Fibroblast of mammary gland (primary cell): ENCODE measurements at places on chromosomes 13 and 19.
A peak's percentile ranks its signal among the peaks of the same experiment; 100 is the strongest.

DNA sequence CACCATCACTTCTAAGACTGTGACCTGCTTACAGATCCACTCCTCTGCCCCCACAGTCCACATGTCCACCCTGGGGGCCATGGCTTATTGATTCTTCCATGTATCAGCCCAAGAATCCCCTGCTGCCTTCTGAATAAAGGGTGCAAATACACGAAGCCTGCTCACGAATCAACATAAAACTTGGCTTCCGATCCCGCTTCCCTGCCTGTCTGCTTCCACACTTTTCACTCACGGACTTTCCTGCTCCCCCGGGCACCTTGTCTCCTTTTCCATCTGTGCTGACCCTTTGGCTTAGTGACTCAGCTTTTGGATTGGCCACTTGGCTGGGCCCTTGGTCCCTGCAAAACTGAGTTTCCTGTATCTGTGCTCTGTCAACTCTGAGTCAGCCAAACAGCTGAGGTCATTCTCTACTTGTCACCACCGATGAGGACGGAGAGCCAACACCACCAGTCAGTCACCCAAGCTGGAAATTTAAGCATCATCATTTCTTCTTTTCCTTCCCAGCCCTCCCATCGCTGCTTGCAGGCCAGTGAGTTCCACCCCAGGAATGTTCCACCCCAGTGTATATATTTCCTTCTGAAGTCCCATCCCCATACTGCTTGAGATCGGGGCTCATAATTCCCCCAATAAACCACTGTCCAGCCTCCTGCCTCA lies 11.4 kb upstream of the USP12 start:
- peak; percentile 98 for DNase-seq

DNA sequence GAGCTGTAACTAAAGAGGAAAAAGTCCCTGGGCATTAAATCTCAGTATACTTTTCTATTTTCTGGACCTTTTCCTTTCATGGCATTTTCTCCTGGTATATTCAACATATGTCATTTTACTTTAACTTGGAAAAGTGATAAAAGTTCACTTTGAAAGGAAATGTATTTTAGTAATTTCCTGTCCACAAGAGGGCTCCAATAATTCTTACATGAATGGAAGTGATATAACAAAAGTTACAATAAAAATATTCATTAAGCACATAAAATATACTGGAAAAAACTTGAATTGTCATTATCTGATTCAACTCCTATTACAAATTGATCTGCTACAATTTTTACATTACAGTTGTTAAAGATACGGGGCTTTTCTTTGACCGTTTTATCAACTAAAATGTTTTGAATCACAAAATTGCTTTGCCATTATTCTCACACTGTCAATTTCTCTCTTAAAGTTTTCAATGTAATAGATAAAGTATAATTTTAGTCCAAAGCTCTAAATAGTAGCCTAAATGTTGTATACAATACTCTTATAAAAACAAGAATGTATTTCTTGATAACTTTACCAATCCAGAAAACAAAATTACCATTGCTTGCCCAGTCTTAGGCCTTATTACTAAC lies 4.9 kb downstream of the UBL3 start:
- DNase-seq, result peak; percentile 57

DNA sequence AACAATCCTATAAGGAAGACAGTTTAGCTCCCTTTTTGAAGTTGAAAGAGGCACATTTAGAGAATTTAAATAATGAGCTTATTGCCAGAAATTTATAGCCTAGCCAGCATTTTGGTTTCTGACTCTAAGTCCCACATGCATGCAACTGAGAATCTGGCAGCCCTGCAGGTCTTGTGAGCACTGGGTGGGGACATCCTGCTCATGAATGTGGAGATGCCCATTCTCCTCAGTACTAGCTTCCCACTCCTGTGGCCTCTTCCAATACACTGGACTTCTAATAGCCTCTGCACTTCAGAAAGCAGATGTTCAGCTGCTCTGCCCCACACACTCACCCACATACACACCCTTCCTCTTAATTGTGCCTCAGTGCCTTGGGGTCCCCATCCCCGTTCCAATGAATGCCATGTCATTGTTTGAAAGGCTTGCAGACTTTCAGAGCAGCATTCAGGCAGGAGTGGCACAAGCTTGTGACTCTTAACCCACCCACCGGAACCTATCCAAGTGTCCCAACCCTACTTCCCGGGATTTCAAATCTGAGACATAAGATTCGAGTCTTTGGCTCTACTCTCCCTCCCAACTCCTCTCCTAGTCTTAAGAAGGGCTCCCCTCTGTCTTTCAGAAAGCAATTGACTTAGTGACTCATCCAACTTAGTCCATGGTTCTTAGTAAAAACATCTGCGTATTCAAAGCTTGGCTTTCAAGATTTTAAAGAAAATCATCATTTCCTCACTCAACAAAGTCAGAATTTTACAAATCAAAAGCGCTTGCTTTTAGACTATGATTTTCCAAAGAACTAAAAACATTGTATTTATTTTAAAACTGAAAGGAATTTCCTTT lies 80.0 kb upstream of the FREM2 start:
- peak; percentile 9 for DNase-seq

DNA sequence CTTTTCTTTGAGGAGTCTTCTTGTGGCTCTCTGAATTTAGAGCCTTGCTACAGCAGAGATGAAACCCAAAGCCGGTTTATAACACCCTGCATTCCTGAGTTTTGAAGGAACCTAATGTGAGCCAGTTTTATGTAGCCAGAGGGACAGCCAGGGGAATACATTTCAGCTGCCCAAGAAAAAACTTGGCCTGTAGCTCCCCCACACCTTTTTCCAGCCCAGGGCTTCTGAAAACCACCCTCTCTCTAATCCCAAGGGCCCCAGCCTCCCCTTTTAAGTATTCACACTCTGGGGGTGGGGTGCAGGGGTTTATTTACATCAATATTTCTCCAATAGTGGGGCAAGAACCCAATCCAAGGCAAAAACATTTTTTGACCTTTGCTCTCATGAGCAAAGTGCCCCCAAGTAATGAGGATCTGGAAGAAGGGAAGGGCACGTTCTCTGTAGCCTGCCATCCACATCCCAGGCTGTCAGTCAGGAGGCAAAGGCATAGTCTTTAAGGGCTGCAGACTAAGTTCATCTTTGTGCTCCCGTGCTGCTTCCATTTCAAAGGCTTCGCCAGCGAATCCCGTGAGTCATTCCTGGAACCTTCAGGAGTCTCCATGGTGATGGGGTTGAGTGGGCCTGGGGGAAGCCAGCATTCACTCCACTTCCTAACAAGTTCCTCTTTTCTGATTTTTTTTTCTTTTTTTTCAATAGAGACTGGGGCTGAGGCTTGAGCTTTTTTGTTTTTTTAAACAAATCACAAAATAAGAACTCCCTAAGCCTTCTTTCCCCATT lies 33.2 kb upstream of the MEDAG start:
- DNase-seq, result peak; percentile 93

GRCh38 chr13:109779074-109779473 lies 7.3 kb downstream of the IRS2 start:
- DNase-seq, result no peak

GRCh38 chr19:47152632-47153031 lies 22.0 kb downstream of the SAE1 start:
- DNase-seq, result no peak

DNA sequence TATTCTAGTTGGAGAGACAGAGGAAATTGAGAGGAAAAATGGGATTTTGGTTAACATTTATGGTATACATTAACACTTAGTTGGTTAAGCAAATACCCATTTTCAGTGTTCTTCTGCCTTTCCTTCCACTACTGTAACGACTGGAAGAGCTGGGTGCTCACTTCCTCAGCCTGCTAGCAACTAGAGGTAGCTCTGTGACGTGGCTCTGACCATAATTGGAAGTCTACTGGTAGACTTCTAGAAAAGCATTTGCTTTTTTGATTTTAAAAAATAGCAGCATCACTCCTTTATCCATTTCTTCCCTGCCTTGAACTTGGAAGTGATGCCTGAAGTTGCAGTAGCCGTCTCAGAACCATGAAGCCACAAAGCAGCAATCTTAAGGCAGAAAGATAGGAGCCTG lies 15.9 kb downstream of the NHLRC3 start:
- DNase-seq, result no peak

DNA sequence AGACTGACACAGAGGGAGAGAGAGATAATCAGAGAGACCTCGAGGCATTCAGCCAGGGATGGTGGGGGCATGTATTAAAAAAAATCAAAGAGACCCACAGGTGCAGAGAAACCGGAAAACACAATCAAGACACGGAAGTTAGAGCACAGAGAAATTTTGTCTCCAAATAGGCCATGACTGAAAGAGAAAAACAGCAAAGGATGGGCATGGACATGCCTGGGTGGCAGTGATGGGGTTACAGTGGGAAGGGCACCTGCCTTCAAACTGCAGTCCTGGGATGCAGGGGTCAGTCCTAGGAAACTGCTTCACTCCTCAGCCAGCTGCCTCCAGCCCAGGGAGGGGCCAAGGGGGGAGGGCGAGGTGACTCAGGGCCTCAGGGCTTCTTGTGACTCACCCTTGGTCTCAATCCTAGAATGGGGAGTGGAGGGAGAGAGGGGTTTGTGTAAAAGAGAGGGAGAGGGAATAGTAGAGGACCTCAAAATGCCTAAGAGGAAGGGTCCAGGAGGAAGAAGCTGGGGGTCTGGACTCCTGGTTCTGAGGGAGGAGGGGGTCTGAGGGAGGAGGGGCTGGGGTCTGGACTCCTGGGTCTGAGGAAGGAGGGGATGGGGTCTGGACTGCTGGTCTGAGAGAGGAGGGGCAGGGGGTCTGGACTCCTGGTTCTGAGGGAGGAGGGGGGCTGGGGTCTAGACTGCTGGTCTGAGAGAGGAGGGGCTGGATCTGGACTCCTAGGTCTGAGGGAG lies 3.6 kb upstream of the KCNN4 start:
- DNase-seq, result peak; percentile 89

GRCh38 chr13:113216254-113217048 lies 7.0 kb downstream of the CUL4A start:
- peak; percentile 81 for DNase-seq

DNA sequence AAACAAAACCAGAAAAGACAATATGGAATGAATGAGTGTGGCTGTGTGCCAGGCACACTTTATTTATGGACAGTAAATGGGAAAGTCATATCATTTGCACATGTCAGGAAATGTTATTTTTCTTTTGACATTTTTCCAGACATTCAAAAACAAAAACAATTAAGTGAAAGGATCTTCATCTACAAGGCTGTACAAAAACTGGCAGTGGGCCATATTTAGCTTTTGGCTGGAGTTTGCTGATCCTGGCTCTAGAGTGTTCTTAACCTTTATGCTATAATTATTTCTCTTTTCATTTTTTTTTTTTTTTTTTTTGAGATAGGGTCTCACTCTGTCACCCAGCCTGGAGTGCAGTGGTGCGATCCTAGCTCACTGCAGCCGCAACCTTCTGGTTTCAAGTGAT lies 6.5 kb upstream of the TNFSF9 start:
- DNase-seq, result no peak

DNA sequence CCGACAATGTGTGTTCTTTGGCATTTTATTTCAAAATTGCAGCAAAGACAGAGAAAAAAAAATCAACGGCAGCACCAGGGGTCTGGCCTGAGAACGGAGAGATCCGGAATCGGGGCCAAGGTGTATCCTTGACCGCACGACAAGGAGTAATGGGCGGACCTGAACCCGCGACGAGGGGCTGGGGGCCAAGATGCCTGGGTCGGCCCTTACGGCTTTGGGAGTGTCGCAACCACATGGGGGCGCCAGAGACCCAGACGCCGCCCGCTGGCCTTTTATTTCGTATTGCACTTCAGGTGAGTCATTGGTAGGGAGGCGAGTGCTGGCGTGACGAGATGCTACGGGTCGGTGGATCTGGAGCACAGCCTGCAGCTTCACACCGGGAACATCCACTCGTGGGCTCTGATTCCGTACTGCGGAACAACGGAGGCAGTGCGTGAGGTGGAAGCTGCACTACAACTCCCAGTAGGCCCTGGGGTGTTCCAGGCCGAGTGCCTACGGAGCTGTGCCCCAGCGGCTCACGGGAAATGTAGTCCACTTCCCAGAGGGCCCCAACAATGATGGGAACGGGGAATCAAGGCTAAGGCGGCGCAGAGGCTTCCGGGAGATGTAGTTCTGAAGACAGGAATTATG lies 15.7 kb downstream of the BCAT2 start:
- peak; percentile 90 for DNase-seq

GRCh38 chr19:41529484-41530183 lies 46.3 kb upstream of the CEACAM21 start:
- DNase-seq, result no peak

DNA sequence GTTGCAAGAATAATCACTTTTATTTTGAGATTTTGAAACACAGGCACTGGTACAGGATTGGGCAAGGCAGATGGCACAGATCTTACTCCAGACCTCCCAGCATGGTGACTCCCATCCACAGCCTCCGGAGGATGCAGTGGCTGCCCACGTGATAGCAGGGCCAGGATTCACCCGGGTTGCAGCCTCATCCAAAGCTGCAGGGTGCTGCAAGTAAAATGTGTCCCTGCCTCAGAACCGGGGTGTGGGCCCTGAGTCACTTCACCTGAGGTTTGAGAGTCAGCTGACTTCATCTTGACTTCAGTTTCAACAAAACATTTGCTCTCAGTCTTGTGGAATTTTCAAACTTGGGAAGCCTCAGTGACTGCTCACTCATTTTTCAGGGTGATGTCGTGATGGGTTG lies 201.9 kb downstream of the FGF9 start:
- DNase-seq, result no peak

- DNase-seq, result no peak
Observed at GRCh38 chr13:20671789-20672188, 31.7 kb upstream of the IL17D start.

- peak; percentile 94 for DNase-seq
Observed at GRCh38 chr19:38684078-38684861, 36.8 kb downstream of the ACTN4 start.

GRCh38 chr13:68170961-68171360 lies 940.8 kb upstream of the PCDH9 start:
- DNase-seq, result no peak

GRCh38 chr13:49908637-49909036 lies 27.5 kb downstream of the SPRYD7 start:
- DNase-seq, result no peak

GRCh38 chr13:33189470-33189869 lies 96.1 kb downstream of the STARD13 start:
- no peak for DNase-seq

- DNase-seq, result no peak
Observed at GRCh38 chr13:28077231-28077630, 23.1 kb downstream of the FLT3 start.

GRCh38 chr19:35644987-35645679 lies 3.0 kb upstream of the COX6B1 start:
- peak; percentile 47 for DNase-seq

DNA sequence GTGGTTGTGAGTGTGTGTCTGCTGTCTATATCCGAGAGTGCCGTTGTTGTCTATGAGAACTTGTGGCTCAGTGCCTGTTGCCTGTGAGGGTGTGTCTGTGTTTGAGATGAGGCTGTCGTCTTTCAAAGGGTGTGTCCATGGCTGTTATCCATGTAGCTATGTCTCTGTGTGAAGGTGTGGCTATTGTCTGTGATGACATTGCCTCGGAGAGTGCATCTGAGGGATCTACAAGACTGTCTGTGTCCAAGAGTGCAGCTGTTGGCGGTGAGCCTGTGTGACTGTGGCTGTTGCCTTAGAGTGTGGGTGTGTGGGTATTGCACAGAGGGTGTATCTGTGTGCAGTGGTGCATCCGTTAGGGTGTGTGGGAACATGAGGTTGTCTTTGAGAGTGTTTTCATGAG lies 4.9 kb downstream of the NUMBL start:
- peak; percentile 38 for DNase-seq

- no peak for DNase-seq
Observed at GRCh38 chr13:25131881-25132420, 36.0 kb downstream of the PABPC3 start.

GRCh38 chr13:60369242-60369641 lies 27.8 kb upstream of the TDRD3 start:
- DNase-seq, result no peak

- peak; percentile 32 for DNase-seq
Observed at GRCh38 chr19:3710265-3710812, 2.2 kb downstream of the TJP3 start.
